NCI-H526 treated with DMSO at 0.1 percent for 48 hours (cell line): ENCODE measurements at places on chromosomes 7 and 10.
A peak's percentile ranks its signal among the peaks of the same experiment; 100 is the strongest.

DNA sequence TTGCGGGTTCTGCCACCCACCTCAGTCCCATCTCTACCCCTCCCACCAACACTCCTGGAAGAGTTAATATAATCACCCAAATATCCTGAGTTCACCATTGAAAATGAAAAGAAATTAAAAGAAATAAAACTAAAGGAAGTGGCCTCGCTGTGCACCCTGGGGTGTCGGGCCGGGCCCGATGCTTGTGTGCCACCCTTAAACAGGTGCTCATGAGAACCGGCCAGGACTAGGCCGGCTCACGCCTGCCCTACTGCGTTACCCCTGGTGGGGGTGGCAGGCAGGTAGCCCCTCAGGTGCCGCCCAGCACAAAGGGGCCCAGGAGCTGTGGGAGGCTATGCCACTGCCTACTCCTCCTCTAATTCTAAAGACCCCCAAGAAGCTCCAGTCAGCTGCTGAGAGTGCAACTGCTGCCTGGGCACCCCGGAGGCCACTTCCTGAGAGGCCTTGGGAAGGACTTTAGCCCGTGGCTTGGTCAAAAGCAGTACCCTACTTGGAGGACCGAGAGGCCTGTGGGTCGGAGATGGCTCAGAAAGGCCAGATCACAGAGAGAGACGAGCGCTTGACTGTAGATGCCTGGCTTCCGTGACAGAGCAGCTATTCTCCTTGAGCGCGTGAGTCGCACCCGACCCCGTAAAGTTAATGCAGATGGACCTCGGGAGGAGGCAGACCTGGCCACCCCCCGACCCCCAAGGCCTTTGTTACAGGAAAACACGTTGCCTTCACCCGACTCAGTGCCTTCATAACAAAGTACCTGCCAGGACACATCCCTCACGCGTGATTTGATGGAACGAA, 51.0 kb upstream of the PPP2R2D start:
- DNase-seq = no peak

- DNase-seq = no peak
Measured at GRCh38 chr10:109740436-109740835, 182.9 kb downstream of the XPNPEP1 start.

GRCh38 chr10:87818505-87819288, 671 bp upstream of the ATAD1 start:
- DNase-seq = peak; percentile 23

DNA sequence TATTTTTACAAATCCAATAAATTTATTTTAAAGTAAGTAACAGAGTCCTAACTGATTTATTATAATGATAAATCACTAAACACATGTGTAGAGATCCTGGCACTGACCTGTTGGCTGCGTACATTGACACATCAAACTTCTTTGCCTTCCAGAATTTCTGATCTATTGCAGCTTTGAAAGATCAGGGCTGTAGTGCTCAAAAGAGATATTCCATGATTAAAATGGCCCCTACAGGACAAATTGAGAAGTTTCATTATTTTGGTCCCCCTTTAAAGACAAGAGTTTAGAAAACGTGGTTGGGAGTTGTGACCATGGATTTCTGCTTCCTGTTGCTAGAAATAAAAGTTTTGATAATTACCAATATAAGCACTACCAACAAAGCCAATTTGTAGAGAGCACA, 87.7 kb upstream of the PDK4 start:
- DNase-seq = peak; percentile 6

DNA sequence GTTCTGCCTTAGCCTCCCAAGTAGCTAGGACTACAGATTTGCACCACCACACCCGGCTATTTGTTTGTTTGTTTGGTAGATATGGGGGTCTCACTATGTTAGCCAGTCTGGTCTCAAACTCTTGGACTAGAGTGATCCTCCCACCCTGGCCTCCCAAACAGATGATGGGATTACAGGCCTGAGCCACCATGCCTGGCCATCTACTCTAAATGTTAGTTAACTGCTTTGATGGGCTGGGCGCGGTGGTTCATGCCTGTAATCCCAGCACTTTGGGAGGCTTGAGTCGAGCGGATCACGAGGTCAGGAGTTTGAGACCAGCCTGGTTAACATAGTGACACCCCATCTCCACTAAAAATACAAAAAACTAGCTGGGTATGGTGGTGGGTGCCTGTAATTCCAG, 74.8 kb downstream of the SEPTIN14 start:
- no peak for DNase-seq

DNA sequence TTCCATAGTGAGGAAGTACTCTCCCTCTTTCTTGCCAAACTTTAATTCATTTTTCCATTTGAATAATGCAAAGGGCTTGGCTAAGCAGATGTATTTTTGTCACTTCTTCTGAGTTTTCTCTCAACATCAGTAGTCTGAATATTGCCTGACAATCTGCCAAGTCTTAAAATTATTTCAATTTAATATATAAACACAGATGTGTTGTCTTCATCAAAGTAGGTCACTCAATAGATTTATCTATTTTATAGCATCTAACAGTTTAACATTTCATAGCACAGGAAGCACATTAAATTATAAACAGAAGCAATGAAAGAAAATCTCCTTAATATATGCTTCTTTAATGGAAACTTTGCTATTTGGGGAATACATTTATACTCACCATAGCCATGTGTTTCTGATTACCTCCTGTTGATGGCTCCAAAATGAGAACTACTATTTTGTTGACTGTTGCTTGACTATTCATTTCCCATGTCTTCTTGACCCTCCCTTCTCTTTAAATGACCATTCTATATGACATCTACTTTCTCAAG, 4.5 kb downstream of the CPED1 start:
- no peak for DNase-seq

DNA sequence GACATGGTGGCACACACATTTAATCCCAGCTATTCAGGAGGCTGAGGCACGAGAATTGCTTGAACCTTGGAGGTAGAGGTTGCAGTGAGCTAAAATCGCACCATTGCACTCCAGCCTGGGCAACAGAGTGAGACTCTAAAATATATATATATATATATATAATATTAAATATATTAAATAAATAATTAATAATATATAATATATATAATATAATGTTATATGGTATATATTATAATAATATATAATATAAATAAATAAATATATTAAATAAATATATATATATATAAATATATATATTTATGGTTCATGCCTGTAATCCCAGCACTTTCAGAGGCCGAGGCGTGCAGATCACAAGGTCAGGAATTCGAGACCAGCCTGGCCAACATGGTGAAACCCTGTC, 33.9 kb upstream of the PBLD start:
- no peak for DNase-seq

GRCh38 chr10:77710759-77711682, 73.4 kb upstream of the KCNMA1 start:
- peak; percentile 50 for DNase-seq

GRCh38 chr10:2914741-2915140, 152.6 kb upstream of the PFKP start:
- no peak for DNase-seq

DNA sequence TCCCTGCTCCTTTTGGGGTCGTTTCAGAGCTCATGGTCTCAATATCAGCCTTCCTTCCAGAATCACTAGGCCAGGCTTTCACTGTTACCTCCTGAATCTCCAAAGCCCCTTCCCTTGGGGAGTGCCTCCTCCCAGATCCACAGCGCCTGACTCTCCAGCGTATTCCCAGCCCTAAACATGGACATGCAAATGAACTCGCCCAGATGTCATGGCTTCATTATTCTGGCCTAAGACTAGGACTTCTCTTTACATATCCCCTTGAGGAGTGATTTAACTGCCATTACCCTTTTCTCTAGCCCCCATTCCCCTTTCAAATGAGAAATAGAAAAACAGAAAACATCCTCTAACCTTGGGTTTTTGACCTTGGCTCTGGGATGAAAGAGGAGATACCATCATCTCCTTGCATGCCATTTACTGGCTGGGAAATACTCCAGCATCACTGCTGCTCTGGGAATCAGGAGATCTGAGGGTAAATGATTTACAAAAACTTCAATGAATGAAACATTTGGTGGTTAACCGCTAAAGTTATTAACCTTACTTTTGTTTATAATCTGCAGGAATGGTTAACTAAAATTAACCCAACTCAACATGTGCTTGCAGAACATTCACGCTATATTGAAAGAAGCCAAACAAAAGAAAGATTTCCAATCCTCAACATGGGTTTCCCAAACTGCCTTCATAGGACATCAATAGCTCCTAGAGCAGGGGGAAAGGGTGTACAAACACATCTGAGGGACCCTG, 37.0 kb downstream of the FAM171A1 start:
- DNase-seq = peak; percentile 36

DNA sequence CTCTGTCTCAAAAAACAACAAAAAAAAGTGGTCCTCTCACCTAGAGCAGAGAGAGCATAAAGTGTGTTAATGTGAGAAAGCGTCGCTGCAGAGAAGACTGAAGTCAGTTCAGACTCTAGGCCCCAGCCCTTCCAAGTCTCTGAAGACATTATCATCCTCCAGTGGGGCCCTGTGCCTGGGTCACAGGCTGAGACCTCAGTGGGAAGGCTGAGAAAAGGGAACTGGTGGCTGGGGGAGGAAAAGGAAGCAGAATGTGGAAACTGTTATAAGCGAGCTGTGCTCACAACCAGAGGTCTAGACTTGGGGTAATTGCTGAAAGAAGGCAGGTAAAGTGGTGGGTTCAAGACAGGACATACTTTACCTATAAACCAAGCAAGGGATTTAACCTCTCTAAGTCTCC, 4.9 kb upstream of the RRP12 start:
- no peak for DNase-seq

GRCh38 chr7:137417464-137417863, 73.9 kb upstream of the PTN start:
- no peak for DNase-seq

DNA sequence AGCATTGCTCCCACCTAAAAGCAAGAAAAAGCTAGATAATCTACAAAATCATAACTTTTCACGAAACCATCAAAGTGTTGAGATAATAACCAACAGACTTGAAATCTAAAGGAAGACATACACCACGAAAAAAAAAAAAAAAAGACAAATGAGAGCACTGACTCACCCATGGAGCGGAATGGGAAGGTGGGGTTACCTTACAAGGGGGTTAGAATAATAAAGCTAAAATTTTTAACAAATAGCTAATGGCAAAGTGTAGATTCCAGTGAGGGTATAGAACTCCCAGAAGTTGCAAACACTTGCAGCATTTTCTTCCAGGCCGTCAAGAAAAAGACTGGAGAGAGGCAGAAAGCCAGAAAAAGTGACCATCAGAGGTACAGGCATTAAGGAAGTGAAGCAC, 27.2 kb downstream of the IPMK start:
- DNase-seq = no peak

DNA sequence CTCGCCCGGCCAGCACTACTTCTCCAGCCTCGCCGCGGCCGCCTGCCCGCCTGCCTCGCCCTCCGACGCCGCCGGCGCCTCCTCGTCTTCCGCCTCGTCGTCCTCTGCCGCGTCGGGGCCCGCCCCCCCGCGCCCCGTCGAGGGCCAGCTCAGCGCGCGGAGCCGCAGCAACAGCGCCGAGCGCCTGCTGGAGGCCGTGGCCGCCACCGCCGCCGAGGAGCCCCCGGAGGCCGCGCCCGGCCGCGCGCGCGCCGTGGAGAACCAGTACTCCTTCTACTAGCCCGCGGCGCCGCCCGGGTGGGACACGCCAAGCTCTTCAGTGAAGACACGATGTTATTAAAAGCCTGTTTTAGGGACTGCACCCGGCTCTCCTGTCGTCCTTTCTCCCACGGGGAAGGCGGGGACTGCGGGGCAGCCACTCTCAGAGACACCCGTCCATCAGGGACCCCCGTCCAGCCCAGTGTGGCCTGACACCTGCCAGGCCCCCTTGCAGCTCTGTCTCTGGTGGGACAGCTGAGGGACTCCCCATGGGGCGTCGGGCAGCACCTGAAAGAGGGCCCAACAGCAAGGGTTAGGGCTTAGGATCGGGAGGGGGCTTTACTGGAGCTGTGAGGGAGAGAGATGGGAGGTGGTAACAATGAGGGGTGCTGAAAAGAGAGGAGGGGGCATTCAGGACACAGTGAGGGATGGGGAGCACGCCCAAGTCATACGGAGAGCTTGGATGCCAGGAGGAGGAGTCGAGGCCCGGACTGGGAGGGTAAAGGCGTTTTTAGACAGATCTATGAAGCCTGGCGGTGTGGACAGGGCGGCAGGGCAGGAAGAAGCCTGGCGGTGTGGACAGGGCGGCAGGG, 34.7 kb downstream of the SPDYE6 start:
- no peak for DNase-seq

- DNase-seq = no peak
Measured at GRCh38 chr10:29804025-29804852, 169.5 kb upstream of the SVIL start.

DNA sequence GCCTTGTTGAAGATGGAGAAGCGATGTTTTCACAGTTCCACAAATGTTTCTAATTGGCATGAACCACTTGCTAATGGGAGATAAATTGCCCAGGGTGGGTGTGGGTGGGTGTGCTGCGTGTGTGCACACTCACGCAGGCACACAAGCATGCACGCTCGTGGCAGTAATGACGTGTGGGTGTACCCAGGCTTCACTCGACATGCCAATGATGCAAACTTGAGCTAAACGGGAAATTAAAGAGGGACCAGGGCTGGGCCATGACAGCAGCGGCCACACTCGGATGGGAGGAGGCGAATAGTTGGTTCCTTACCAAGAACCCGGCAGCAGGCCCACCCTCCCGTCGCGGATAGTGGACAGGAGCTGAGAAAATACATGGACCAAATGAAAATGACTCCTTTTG, 159.9 kb downstream of the TRIL start:
- no peak for DNase-seq

- DNase-seq = no peak
Measured at GRCh38 chr10:127826154-127826725, 66.5 kb downstream of the CLRN3 start.

DNA sequence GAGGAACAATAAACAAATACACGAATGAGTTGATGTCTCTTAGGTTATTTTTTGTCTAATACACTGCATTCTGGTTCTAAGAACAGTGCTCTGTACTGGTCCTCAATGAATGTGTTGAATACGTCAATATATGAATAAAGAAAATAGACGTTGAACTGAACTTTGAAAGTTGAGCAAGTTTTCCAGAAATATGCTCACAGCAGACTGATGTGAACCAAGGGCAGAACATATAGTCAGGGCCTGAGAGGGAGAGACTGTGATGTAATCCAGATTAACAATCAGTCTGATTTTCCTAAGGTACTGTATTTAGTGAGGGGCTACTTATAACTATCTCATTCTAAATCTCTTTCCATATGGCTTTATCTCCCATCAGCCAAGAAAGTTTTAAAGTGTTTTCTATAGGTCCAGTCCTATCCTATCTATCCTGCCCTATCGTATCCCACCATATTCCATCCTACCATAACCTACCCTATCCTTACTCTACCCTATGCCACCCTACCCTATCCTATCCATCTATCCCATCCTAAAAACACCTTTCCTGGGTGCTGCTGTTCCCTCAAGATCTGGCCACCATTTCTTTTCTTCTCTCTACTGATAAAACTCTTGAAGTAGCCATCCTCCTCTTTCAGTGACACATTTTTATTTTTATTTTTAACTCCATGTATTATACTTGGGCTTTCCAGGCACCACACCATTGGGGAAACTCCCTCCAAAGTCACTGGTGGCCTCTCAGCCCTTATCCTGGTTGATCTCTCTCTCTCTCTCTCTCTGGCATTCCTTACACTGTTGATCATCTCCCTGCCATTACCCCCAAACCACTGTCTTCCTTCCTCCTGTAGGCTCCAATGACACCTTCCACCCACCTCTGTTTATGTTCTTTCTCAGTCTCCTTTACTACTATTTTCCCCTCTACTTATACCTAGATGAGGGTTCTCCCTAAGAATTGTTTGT, 212.3 kb upstream of the SLC26A5 start:
- DNase-seq = no peak

- no peak for DNase-seq
Measured at GRCh38 chr10:59888781-59889435, 17.4 kb downstream of the CCDC6 start.
